Stimulated activated CD8-positive, alpha-beta memory T cell treated with anti-CD3 and anti-CD28 coated beads, Interleukin-4, amount 100 ng/mL, for 1 hour (primary cell): ENCODE measurements at places on chromosomes 1 and 21.

DNA sequence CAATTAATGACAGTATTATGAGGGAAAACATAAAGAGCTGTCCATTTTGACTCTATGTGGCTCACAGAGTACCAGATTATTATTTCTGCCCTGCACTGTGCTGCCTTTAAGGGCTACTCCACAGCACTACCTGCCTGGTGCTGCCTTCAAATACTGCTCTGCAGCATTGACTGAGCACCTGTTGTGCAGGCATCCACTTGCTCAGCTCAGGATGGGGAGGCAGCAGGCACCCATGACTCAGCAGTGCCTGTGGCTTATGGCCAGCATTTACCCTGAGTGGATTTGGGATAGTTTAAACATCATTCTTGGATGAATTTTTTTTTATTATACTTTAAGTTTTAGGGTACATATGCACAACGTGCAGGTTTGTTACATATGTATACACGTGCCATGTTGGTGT is 953 bp upstream of the KPRP start:
- DNase-seq = no peak

GRCh38 chr1:226051365-226051764 is 11.2 kb upstream of the H3-3A start:
- DNase-seq = no peak

DNA sequence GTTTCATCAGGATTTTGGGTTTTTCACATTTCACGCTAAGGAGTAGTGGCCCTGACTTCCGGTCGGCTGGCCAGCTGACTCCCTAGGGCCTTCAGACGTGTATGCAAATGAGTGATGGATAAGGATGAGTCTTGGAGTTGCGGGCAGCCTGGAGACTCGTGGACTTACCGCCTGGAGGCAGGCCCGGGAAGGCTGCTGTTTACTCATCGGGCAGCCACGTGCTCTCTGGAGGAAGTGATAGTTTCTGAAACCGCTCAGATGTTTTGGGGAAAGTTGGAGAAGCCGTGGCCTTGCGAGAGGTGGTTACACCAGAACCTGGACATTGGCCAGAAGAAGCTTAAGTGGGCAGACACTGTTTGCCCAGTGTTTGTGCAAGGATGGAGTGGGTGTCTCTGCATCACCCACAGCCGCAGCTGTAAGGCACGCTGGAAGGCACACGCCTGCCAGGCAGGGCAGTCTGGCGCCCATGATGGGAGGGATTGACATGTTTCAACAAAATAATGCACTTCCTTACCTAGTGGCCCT is 23.1 kb upstream of the TNFRSF1B start:
- DNase-seq = no peak

- DNase-seq = no peak
Observed at GRCh38 chr1:2604844-2605508, 18.4 kb downstream of the PRXL2B start.

DNA sequence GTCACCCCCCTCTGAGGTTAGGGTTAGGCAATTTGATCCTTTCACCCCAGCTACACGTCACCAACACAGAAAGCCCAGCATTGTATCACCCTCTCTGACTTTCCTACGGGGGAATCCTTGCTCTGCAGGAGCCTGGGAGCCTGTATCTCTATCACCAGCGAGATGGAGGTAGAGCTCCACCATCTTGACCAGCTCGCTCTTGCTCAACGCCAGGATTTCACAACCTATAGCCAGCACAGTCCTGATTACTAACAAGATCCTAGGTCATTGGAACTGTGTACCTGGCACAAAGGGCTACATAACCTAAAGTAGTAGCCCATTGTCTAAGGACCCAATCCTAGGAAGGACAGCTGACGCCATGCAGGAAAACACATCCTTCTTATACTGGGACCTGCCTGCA is 66.1 kb downstream of the DMRTA2 start:
- DNase-seq = no peak

DNA sequence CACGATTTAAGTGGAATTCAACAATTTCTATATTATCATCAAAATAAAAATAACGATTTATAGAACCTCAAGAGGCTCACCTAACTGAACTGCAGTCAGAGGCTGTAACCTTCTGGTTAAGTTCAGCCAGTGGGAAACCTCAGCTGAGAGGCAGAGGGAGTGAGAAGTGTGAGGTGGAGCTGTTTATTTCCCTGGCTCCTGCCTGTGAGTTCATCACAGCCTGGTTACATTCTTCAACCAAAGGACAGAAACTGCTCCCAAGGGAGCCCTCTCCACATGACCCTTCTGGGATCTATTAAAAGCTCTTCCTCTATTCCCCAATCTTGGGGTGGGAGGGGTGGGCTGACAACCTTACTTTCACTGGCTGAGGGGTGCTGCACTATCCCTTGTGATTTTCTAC is 22.2 kb downstream of the DYNLT5 start:
- DNase-seq = no peak

- DNase-seq = no peak
Observed at GRCh38 chr1:109306832-109307273, at the start of gene MYBPHL. Gene MYBPHL (minus strand): TSS chr1:109307011. CDS start chr1:109306991, 20 bp downstream.

- DNase-seq = no peak
Observed at GRCh38 chr1:93617670-93618499, 63.8 kb downstream of the BCAR3 start.

DNA sequence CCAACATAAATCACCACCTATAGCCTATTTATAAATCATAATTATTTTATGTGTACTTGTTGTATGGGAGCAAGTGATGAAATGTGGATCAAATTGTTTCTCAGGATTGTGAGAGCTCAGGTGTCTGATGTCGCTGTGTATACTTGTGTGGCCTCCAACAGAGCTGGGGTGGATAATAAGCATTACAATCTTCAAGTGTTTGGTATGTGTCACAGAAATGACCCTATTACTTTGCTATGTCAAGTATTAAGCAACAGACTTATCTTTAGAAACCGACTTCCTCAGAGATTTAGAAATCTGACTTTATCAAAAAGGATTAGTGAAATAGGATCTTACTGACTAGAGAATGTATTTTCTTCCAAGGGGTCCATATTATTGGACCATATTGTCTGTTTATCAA is 280.9 kb downstream of the TPR start:
- DNase-seq = no peak

DNA sequence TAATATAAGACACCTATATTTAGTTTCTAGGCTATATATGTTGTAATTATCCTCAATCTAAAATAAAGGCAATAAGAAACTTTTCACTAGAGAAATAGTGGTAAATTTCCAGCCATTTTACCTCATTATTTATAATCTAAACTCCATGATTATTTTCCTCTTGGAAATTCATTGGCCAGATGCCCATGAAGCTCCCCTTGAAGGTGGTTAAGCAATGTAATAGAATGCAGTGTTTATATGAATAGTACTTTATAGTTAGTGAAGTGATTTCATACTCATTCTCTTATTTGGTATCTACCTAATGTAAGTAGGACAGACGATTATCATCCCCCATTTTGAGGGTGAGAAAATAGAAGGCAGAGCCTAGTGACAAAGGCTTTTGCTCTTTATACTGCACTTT is 26.5 kb downstream of the NFYC start:
- DNase-seq = no peak

- DNase-seq = no peak
Observed at GRCh38 chr1:35717911-35718476, 690 bp downstream of the C1orf216 start.

DNA sequence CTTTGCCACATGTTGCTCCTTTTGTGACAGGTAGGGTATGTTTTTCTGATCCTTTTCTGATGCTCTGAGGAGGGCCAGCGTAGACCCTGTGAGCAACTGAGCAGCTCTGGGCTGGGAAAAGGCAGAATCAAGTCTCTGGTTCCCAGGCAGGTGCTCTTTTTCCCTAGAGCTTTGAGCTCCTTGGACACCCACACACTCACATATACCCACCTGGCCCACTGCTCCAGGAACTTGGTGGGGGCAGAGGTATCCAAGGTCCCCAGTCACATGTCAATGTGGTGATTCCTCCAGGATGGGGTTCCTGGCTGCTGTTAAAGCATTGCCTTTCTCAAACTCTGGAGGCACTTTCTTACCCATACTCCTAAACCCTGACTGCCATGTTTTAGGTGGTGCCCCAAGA is 5.4 kb downstream of the CD2 start:
- DNase-seq = no peak

GRCh38 chr1:107525145-107525544 is 384.3 kb downstream of the NTNG1 start:
- no peak for DNase-seq

- no peak for DNase-seq
Observed at GRCh38 chr1:3236955-3237354, 168.0 kb downstream of the PRDM16 start.

DNA sequence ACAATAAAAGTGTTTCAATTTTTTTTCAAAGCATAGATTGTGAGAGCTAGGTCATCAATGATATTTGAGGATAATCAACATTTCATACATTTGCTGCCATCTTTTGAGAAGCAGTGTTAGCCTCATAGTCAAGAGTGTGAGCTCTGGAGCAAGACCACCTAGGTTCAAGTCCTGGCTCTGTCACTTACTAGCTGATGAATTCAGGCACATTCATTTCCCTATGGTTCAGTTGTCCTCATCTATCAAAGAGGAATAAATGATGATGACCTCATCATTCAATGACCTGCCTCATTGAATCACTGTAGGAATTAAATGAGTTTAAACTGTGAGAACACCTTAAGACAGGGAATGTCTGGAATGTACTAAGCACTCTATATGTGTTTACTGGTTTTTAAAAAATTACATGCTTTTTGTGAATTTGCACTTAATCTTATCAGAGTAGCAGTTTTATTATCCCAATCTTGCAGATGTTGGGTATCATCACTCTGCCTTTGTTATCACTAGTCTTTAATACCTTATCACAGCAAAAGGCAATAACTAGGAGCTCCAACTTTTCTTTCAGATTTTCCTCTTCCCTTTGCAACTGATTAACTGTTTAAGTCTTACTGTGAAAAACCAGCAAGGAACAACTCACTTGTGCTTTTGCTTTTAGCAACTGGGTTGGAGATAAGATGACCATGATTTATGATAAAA is 47.4 kb downstream of the SLC30A10 start:
- no peak for DNase-seq

DNA sequence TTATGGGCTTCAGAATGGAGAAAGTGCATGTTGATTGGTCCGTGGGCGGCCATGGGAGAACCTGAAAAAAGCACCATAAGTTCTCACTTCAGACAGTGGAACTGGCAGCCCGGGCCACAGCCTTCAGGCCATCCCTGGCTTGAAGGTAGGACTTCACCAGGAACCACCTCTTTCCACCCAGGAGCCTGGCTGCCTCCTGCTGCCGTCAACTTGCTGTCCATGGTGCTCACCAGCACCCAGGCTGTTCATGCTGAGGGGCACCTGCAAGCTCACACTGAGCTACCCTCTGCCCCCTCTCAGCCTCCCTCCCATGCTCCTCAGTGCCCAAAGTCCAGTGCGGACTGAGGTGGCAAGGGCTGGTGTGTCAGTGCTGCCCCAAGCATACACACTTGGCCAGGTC is 12.9 kb upstream of the FNBP1L start:
- DNase-seq = no peak

DNA sequence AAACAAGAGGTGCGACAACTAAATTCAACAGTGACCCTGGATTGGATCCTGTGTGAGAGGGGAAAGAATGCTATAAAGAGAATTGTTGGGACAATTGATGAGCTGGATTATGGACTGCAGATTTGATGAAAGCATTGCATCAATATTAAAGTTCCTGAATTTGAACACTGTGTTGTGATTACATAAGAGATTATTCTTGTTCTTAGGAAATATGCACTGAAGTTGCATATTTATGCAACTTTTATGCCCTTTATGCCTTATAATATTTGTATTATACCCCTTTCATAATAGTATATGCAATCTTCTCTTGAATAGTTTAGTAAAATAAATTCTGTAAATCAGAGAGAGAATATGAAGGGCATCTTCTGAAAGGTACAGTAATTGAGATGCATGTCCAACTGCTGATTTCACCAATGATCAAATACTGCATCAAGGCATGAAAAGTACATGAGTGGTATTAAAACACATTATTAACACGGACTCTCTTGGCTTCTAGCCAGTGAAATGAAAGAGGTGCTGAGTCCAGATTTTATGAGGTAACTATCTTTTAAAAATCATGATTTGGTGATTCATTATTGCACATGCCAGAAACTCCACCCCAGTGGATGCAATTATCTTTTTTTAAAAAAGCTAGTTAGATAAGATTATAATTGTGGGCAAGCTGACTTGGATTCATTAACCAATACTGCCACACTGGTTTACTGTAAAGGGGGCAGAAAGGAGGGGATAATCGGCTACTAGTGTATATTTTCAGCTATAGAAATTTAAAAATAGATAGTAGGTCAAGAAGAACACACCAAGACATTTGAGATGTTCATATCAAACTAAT is 19.9 kb upstream of the LPAR3 start:
- no peak for DNase-seq

- no peak for DNase-seq
Observed at GRCh38 chr21:45594721-45595489, 48.6 kb upstream of the PCBP3 start.

- no peak for DNase-seq
Observed at GRCh38 chr1:228984646-228985631, 249.7 kb downstream of the RHOU start.

- DNase-seq = no peak
Observed at GRCh38 chr1:199129247-199129646, 490.4 kb downstream of the PTPRC start.

DNA sequence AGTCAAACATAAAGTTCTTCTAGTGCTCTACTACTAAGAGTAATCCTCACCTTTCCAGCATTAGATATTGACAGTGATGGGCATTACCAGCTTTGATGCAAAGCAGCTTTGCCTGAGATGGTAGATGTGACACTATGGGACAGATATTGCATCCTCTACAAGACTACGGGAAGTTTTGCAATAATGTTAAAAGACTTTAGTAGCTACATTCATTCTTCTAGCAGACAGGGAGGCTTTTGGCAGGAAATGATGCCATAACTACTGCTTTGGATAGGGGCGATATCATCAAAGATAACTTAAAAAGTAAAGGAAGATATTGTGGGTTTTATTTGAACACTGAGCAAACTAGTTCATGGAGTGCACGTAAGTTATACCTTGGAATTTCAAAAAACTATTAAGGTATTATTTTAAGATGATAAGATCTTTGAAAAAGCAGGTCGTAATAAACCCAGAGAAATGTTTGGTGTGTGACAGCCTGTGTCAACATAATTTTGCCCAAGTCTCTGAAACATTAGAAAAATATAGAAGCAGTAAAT is 368.3 kb upstream of the TMPRSS15 start:
- DNase-seq = no peak

DNA sequence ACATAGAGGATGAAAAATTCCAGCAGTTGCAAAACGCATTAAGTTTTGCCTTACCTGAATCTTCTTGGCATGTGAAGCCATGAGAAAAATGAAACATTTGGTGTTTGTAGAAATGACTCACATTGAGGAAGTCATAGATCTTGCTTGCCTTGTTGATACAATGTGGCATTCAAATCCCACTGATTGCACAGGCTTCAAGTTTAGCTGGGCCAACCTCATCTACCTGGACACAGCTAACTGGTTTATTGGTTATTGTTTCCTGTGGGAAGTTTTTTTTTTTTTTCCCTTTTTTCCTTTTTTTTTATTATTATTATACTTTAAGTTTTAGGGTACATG is 168.9 kb upstream of the C21orf91 start:
- DNase-seq = no peak

DNA sequence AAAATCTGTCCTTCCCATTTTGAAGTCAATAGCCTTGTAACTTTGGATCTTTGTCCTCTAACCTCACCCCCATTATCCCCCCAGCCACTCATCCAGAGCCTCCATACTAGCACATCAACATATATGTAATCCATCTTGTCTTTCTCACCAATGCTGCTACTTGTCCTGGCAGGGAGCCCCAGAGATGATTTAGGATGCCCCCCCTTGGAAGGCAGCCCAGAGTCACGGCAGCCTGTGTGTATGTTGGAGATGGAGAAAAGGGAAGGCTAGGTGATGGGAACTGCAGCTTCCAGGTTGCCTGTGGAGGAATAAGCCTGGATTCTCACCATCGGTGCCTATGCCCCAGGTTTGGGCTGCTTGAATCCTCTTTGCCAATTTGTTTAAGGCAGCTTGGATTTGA is 51.7 kb upstream of the SCMH1 start:
- DNase-seq = no peak
